ENCODE measurements at places on chromosomes 7 and 10.

GRCh38 chr7:90384433-90384832 lies 18.8 kb upstream of the CLDN12 start:
- no peak for DNase-seq

DNA sequence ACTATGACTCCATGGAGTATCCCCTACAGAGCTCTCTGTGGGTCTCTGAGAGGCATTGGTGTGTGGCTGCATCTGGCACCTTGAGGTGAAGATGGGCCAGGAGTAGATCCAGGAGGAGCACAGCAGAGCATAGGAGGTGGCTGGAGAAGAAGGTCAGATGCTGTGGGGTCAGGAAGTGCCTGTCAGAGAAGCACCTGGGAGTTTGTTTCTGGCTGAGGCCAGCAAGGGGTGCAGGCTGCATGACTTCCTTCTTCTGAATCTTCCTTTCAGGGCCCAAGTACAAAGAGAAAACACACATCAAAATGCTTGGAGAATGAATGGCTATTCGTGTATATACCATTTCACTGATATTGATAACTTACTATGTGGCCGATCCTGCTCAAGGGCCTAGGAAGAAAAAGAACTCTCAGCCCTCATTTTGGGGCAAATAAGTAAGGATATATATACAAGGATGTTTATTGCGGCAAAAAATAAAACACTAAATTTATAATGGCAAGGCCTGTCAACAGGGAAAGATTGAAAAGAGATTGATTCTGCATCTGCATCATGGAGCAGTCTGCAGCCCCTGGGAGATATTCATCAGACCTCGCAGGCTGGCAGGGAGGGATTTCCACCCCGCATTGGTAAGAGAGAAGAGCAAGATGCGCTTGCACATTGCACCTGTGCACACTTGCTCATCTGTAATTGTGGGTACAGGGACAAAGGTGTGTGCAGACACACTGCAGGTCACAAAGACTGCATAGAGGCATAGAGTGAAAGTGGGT lies 39.2 kb downstream of the PTPRE start:
- DNase-seq: no peak

DNA sequence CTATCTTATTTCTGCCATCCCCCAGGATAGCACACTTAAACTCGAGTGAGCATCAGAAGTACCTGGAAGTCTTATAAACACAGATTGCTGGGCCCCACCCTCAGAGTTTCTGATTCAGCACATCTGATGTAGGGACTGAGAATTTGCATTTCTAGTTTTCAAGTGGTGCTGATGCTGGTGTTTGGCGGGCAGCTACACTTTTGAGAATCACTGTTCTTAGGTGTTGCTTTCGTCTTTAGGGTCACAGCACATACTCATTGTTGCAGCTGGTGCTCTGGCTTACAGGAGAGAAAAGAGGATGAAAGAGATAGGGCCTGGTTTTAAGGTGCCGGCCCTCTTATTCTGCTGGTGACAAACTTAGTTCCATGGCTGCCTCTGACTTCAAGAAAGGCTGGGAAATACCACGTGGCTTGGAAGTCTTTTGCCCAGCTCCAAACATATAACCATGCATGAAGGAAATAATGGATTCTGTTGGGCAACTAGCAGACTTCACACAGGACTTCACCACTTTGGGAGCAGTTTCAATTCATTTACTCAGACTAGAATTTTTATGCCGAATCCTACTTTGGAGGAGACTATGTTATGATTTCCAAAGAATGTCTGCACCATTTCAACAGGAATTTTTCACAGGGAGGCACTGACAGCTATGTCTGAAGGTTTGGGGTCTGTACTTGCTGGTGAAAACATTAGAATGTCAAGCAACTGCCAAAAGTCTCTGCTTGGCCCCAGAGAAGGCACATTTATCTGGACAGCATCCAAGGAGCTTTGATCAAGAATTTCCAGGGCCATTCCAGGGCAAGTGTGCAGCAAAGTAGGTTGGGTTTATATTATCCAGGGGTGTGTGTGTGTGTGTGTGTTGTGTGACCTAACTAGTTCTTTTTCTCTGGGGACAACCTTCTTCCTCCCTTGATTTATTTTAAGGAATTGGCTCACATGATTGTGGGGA lies 6.9 kb upstream of the MINDY4 start:
- DNase-seq: peak; percentile 9

DNA sequence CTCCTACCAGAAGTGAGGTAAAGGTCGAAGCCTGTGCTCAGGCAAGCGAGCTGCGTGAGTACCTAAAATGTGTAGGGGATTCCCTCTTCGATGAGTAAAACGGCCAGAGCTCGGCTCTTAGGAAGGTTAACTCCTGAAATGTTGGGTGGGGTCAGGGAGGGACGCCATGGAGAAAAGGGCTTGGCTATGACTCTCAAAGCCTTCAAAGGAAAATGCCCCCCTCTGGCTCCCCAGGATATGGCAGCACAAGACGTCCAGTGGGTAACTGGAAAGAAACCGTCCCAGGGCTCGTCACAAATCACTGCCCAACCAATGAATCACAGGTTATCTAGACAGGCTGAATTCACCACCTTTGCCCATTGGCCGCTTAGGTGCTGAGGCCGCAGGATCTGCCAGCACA lies 58.0 kb downstream of the CALML3 start:
- DNase-seq: no peak

DNA sequence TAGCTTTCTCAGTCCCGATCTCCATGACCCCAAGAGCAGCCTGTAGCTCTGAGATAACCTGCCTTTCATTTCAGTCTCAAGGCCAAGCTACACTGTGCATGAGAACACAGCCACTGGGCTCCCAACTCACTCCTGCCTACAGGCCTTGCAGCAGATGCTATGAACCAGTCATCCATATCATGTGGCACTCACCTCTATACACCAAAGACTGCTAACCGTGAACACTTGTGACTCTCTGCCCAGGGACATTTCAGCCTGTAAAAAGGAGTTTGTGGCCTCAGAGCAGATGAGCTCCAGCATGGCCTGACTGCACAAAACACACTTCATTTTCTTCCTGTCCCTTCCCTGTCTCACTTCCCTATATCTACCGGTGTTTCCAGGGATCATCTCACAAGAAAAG lies 56.9 kb upstream of the NPY start:
- DNase-seq: peak; percentile 72

- no peak for DNase-seq
These were observed 12.3 kb downstream of the SH3PXD2A start for GRCh38 chr10:103843045-103843444.

GRCh38 chr7:69338144-69338543 lies 260.1 kb upstream of the AUTS2 start:
- no peak for DNase-seq

DNA sequence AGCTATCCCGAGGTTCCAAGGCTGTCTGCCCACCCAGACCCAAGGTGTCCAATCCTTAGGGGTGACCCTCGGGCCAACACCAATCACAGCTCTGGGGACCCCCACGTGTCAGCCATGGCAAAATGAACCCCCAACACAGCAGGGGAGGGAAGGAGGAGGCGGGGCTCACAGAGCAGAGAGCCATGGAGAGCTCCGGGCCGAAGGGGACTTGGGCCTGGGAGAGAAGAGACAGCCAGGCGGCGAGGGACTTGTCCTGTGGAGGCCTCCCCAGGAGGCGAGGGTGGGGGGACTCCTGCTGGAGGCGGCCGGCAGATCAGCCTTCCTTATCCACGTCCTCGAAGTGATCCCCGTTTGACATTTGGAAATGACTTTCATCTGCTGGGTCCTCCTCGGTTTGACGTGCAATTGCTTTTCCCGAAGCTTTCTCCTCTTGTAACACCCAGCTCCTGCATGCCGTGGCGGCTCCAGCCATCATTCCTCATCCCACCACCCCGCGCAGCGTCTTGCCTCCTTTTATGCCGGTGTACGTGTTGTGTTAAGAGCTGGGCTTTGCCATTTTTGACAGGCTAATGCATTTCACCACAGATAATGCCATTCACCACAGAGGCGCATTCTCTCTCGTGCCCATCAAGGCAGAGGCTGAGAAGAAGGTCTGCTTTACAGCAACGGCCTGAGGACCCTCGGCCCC lies 337.4 kb downstream of the DNAJB6 start:
- DNase-seq: no peak

GRCh38 chr7:16023046-16023445 lies 336.6 kb upstream of the MEOX2 start:
- DNase-seq: no peak

DNA sequence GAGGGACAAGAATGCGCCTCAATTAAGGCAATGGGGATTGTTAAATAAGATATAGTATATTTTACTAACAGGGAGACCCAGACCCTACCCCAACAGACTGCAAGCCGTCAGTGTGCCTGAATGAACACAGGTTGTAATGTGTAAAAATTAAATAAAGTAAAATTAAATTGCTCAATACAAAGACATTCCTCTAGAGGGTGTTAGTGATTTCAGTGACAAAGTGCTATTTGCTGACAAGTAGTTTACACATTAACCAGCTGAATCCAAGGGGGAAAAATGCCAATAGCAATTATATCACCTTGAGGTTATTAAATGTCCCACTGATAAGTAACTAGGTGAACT lies 110.5 kb downstream of the EBF3 start:
- DNase-seq: no peak

DNA sequence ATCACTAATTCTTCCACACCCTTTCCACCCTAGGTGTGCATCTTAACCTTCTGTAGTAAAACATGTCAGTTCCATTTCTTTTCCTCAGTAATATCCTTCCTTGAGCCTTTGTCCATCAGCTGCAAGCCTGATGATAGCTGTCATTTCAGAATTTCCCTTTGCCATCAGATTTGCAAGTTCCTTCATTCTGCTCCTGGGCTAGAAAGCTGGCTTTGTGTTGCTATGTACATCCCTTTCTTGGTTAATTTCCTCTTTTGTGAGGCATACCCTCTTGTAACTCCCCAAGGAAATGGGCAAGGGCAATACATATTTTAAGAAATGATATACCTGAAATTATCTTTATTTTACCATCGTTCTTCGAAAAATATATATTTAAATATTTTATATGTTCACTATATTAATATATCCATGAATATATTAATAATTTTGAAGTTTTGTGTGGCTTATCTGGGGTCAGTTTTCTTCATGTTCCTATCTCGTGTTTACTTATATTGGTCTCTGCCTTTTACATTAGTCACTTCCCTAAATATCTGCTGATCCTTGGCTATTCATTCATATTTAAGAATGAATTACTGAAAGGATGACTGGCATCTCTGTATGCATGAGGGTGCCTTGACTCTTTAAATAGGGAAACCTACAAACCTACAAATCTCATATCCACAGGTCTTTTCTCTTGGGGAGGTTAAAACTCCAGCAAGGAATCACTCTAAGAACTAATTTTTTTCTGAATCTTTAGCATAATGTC lies 143.8 kb downstream of the ZNF22 start:
- no peak for DNase-seq

- DNase-seq: no peak
These were observed 289.0 kb downstream of the TNS3 start for GRCh38 chr7:47292832-47293309.

DNA sequence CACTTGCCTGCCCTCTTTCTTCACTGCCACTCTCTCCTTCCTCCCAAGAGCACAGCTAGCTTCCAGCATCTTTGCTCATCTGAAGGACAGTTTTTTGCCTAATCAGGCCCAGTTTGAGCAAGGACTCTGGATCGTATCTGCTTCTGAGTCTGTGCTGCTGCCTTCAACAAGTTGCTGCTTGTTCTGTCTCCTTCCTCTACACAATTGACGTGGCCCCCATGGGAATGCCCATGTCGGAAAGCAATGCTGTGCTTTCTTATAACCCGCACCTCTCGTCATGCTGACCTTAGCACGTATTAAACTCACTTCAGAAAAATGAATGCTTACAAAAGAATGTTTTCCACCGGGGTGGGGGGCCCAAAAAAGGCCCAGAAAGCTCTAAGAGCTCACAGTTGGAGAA lies 324.7 kb upstream of the C7orf33 start:
- DNase-seq: no peak

DNA sequence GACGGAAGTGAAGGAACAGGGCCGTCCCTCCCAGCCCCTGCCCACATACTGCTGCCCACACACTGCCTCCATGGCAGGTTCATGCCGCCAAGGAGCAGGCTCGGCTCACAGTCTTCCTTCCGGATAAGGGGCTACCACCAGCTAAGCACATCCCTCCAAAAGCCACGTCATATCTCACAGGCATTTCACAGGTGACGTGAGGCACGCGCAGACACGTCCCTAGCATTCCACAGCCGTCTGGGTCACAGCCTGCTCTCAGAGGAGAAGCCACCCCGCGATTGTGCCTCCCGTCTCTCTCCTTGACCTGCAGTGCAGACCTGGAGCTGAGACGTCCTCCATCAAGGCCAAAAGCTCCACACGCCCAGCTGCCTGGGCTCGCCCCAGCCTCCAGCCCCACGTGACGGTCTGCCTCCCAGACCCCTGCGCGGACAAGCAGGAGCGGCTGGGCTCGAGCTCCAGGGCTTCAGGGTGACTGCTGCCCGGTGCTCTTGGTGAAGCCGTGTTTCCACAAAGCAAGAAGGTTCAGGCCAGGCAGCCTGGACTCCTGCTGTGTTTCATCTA lies 114.0 kb downstream of the MAD1L1 start:
- no peak for DNase-seq

DNA sequence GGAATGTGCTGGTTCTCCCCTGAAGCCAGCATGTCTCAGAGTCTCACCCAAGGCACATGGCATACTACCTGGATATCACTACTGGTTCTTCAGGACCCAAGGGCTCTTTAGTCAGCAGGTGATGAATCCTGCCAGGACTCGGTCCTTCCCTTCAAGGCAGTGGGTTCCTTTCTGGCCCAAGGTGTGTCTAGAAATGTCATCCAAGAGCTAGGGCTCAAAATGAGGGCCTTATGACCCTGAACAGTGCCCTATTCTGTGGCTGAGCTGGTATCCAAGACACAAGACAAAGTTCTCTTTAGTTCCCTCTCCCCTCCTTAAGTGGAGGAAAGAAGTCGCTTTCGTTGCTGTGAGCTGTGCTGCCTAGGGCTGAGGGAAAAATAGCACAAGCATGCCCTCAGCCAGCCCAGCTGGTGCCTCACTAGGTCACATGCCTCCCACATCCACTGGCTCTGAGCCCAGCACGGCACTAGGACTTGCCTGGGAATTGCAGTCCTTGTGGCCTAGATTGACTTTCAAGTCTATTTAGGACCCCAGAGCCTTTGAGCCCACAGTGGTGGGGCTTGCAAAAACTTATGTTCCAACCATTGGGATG lies 106.0 kb downstream of the BMS1 start:
- DNase-seq: no peak

DNA sequence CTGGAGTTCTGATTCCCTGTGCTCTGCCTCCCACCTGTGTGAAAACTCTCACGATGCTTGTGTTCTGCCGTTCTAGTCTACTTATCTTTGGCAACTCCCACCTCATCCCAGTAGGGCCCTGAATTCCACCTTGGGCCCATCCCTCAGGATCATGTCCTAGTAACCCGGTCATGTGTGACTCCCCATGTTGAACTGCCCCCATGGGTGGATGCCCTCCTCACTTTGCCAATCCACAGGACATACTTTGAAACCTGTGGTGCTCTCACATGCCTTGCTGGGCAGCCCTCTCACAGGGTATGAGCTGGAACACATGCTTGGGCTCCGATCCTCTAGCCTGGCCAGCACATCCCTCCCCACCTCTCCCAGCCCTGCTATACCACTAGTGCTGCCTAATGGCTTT lies 3.8 kb upstream of the RBM33 start:
- no peak for DNase-seq
